Stimulated activated CD8-positive, alpha-beta memory T cell treated with anti-CD3 and anti-CD28 coated beads, Interleukin-7, amount 100 ng/mL, for 1 hour (primary cell): ENCODE measurements at places on chromosomes 11 and 22.
A peak's percentile ranks its signal among the peaks of the same experiment; 100 is the strongest.

GRCh38 chr11:104531894-104532293 lies 366.4 kb downstream of the CASP12 start:
- no peak for DNase-seq

- DNase-seq: peak; percentile 69
Measured at GRCh38 chr22:31292236-31292989, at the start of gene PIK3IP1. TSS of gene PIK3IP1 (minus strand) at chr22:31292488. CDS start at chr22:31292344, 144 bp downstream.

- no peak for DNase-seq
Measured at GRCh38 chr22:19992921-19993355, 23.7 kb downstream of the ARVCF start.

GRCh38 chr22:19820880-19821522 lies 33.7 kb downstream of the GNB1L start:
- DNase-seq: no peak

- DNase-seq: no peak
Measured at GRCh38 chr11:87754685-87755084, 420.6 kb downstream of the RAB38 start.

- DNase-seq: no peak
Measured at GRCh38 chr11:85759915-85760314, 51.0 kb downstream of the SYTL2 start.

DNA sequence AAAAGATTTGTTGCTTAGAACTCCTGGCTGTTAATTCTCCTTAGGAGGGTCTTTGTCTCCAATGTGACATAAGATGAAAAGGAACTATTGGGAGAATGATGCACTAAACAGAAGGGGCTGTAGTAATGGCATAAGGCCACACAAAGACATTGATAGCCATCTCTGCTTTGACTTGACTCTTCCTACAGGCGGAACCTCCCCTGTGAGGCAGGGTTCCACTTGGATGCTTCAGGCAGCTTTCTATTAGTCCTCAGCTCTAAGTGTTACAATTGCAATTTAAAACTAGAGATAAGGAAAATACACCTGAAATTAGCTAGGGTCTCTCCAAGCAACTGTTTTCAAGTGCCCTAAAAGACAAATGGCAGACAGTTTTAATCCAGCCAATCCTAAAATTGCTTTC lies 391.6 kb upstream of the CCDC90B start:
- no peak for DNase-seq

DNA sequence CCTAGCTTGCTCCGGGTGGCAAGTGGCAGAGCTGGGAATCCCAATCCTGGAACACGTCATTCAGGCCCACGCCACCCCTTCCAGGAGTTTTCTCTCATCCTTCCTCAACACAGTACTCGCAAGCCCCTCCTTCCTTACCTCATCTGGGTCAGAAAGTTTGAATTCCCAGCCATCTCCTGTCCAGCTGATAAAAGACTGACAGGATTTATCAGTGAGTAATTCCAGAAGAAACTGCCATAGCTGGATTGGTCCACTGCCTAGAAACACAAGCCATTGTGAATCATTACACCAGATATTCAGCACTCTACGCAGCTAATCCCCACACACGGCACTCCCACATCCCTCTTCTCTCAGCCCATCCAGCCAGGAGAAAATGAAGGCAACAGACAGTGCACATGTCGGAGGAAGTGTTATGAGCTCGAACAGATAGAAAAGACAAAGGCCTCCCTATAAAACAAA lies 124.0 kb downstream of the ETS1 start:
- no peak for DNase-seq

GRCh38 chr11:30326906-30327305 lies 4.0 kb downstream of the ARL14EP start:
- DNase-seq: no peak
